ENCODE measurements at places on chromosomes 13 and 19. TPM values are rescaled to one million over a fixed set of nuclear protein-coding genes. Genes with fewer than 3 reads are reported as not detected.

DNA sequence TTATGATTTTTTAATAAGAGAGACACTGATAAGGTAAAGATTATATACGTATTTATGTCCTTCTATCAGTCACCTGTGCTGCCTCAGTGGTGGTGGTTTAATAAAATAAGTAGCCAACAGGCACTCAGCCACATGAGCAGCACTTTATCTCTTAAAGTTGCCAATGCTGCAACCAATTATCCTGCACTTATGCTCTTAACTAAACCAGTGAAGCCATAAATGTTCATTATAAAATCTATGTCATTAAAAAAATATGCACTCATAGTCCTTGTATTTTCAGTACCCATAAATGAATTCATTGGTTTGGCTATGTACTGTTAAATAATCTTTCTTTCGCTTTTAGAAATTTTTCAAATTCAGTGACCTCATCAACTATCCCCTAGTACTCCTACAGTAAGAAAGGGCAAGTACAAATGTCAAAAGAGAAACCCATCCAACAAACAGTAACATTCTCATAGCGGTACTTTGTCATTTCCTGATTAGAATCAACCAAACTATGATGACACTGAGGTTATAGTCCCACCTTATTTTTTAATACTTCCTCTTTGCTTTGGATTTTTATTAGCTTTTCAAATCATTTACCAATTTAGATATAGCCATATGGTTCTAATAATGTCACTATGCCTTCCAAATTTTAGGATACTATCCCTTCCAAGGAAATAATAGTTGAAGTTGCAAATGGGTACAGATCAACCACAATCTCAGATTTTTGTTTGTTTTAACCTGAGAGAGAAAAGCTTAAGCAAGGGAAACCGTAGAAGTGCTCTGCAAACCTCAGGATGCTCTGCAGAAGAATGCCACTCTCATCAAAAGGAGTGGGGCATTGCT, 190.9 kb downstream of the KLF12 start:
- no peak for DNase-seq

GRCh38 chr13:38008636-38009035, 139.1 kb upstream of the TRPC4 start:
- DNase-seq: no peak

GRCh38 chr19:16416991-16417390, 54.8 kb downstream of the EPS15L1 start:
- no peak for DNase-seq

GRCh38 chr19:3818466-3818865, 32.3 kb upstream of the MATK start:
- DNase-seq: no peak

DNA sequence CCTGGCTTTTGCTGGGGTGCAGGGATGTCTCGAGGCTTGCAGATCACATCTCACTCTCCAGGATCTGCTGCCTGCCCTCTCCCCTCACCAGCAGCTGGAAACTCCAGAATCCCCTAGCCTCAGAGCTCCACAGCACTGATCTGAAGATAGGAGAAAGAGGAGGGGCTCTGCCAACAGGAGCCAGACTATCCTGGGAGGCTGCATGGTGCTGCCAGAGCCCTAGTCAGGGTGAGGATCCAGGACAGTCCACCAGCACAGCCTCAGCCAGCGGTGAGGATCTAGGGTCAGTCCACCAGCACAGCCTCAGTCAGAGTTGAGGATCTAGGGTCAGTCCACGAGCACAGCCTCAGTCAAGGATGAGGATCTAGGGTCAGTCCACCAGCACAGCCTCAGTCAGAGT, 65.2 kb downstream of the RAB20 start:
- DNase-seq: no peak

DNA sequence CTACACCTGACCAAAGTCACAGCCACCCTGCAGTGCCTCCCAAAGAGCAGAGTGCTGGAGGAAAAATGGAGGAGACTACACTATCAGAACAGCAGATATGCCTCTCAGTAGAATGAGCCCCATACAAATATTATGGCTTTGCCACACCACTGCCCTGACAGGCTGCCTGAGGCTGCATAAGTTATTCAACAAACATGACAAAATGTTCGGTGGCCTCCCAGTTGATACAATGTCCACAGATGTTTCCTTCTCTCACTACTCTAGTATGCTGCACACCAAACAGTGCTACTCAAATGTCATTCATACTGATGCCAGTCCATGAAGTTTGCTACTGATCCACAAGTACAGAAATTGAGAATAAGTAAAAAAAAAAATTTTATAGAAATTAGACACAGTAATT, 41.0 kb downstream of the N4BP2L2 start:
- no peak for DNase-seq

GRCh38 chr13:27006519-27007161, 165.0 kb downstream of the USP12 start:
- peak; percentile 44 for DNase-seq

DNA sequence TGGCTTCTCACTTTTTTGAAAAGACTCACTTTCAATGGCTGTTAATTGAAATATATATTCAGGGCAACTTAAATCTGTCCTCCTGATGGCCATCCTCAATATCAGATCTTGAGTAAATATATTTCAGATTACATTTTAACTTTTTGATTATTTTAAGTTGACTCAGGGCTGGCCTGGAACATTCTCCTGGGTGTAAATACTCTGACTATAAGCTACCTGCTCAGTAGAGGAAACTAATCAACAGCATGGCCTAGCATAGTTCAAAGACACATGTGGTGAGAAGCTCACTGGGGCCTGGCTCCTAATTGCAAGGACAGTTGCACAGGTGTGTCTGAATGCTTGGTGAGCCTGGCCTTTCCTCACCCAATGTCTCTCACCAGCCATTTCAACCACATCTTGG, 5.5 kb upstream of the ZNF726 start:
- DNase-seq: no peak

DNA sequence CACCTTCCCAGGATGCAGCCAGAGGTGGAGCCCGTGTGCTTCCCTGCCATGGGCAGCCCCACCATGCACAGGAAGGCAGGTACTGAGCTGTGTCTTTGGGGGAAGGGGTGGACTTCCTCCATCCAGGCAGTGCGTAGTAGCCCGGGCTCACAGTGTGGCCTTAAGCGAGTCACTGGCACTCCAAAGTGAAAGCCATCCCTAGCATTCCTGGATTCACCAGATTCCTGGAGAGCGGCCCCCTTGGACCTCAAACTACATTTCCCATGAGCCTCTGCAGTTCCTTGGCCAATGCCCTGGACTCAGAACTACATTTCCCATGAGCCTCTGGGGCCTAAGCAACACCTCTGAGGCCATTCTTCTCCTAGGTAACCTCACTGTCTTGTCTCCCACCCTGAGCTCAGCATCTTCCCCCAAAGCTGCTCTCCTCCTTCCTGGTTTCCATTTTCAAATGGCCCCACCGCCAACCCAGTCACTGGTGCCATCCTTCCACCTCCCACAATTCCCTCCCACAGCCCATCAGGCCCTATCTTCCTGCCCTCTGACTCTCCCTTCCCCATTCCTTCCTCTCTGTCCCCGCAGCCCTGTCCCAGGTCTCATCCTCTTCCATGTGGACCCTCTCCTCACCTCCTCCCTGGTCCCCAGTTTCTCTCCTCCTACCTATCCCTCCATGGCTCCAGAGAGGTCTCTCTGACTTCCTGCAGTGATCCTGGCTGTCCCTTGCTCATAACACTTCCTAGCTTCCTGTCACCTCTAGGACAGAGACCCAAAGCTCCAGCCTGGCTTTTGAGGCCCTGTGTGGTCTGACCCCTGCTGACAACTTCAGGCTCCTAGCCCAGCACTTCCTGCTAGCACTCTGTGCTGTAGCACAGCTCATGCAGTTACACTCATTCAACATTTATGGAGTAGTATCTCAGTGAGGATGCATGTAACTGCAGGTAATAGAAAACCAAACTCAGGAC, at the start of gene C19orf81:
Gene C19orf81, plus strand, starts transcription at position 13 of the 959 bp plus-strand sequence. Its CDS starts 0 bp downstream, at position 13.
- DNase-seq: no peak

- DNase-seq: no peak
These were observed 496.8 kb upstream of the PCDH9 start for GRCh38 chr13:67726979-67727378.

GRCh38 chr13:33284031-33284430, 1.5 kb downstream of the STARD13 start:
- DNase-seq: no peak

GRCh38 chr19:23788411-23788810, 29.7 kb upstream of the ZNF681 start:
- no peak for DNase-seq

DNA sequence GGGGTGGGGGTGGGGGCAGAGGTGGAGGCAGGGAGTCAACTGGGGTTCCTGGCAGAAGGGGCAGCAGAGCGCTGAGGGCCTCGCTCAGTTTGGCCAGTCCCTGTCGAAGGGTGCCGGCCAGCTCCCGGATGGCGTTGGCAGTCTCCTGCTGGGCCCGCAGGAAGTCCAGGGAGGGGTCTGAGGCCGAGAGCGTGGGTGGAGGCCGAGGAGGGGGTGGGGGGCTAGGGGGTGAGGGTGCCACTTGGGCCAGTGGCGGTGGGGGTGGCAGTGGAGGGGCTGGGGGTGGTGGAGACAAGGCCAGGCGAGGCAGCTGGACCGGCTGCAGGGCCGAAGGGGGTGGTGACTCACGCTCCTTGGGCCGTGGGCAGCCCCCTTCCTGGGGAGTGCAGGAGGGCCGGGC, 4.9 kb upstream of the IRF2BP1 start:
- DNase-seq: no peak

- DNase-seq: no peak
These were observed 7.1 kb downstream of the SPRED3 start for GRCh38 chr19:38395381-38396114.

- peak; percentile 93 for DNase-seq
These were observed at the start of gene ZNF266 for GRCh38 chr19:9435279-9436268. Gene ZNF266, minus strand, starts transcription at chr19:9435573. Its CDS starts 15,484 bp downstream, at chr19:9420089.

GRCh38 chr19:23183251-23183650, 66.4 kb downstream of the ZNF730 start:
- no peak for DNase-seq

- peak; percentile 59 for DNase-seq
These were observed 64.1 kb downstream of the ZNF429 start for GRCh38 chr19:21569494-21569865.

GRCh38 chr19:31506102-31506501, 156.9 kb upstream of the TSHZ3 start:
- no peak for DNase-seq

- DNase-seq: no peak
These were observed 1597.6 kb downstream of the EFNB2 start for GRCh38 chr13:104937881-104938280.

DNA sequence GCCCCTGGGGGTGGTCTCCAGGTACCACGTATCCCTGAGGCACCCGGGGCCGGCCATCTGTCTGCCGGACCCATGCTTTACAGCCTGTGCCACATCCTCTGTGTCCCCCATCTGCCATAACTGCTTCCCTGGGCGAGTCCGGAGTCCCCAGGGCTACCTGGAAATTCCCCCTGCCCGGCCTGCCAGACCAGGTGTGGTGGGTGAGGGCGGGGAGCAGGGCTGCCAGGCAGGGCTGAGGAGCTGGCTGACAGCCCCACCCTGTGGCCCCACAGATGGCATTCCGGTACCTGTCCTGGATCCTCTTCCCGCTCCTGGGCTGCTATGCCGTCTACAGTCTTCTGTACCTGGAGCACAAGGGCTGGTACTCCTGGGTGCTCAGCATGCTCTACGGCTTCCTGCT, 10.3 kb upstream of the RELB start:
- DNase-seq: no peak

- DNase-seq: no peak
These were observed 1.1 kb upstream of the HMGB1 start for GRCh38 chr13:30466841-30467252.

GRCh38 chr19:52648336-52649016, 10.3 kb upstream of the ZNF83 start:
- DNase-seq: peak; percentile 46

GRCh38 chr13:92297971-92298942, 899.8 kb downstream of the GPC5 start:
- no peak for DNase-seq

TEAD2 gene
- 37.6 TPM for total RNA-seq

MBD3L3 gene
- not detected for total RNA-seq

CNN2 gene
- 544 TPM for total RNA-seq
